Kidney glomerular epithelial cell (primary cell): ENCODE measurements at places on chromosomes 2 and 18.
A peak's percentile ranks its signal among the peaks of the same experiment; 100 is the strongest.

DNA sequence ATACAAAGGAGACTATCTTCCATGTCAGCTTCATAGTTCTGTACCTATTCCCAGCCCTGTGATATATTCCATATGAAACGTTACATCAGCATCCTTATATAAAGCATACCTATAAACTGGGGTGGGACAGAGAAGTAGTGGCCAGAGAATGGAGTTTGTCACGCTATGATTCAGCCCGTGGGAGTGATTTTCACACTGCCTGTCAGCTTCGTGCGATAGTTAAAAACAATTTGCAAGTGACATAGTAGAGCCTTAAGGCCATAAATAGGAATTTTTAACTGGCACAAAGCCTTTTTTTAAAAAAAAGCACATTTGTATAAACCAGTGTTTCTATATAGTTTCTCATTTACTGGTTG is 30.2 kb downstream of the PKP4 start:
- DNase-seq: peak; percentile 23

DNA sequence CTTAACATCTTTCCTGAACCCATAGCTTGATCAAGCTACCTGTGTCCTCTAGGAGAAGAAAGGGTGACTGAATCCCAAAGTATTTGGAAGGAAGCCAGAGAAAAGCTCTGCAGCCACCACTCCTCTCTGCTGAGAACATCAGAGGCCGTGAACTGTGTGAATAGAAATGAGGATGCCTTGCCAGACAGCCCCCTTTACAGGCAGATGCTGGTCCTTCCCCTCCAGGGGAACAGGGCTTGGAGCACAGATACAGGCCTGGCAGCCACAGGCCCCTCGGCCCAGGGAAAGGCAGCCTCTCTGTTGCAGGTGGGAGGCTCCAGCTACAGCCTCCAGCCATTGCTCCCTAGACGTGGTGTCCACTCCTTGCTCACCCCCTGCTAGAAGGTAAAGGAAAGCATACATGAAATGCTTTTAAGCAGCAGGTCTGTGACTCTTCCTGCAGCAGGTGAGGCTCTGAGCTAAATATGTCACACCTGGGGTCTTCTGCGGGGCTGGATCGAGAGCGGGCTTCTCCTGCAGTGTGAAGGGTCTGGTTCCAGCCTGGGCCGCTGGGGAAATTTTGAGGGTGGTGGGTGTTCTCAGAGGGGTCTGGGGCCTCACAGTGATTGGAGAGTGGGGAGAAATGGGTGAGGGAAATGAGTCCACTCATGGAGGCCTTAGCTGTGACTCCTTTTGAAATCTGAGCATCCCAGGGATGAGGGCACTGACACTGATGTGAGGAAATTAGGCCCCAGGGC is 234.0 kb downstream of the KLHL29 start:
- no peak for DNase-seq

DNA sequence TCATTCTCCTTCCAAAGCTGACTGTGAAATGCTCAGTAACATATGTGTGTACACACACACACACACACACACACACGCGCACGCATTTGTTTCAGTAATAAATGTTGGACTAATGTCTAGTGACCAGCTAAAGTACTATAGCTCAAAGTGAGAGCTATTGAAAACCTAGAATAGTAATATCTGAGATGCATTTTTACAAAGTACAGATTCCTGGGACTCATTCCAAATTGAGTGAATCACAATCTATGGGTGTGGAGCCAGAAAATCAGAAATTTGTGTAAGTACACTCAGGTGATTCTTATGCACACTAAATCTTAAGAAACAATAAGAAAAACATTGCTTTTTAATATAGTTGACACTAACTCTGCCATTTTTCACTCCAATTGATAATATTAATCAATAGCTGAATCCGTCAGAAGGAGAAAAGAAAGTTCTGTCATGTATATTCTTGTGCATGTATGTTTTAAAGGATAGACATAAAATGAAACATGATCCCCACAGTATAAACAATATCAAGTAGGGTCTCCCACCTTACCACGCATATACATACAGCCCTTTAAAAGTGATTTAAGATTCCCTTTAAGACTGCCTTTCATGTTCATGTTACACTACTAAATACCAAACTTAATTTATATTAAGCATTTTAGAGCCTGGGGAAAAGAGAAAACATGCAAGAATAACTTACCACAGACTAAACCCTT is 123.5 kb downstream of the ATAD2B start:
- DNase-seq: no peak

GRCh38 chr2:118698564-118698963 is 148.9 kb downstream of the EN1 start:
- no peak for DNase-seq

GRCh38 chr2:101361121-101361520 is 26.2 kb downstream of the CREG2 start:
- DNase-seq: no peak

- DNase-seq: no peak
Observed at GRCh38 chr2:24908461-24908901, 11.6 kb downstream of the ADCY3 start.

DNA sequence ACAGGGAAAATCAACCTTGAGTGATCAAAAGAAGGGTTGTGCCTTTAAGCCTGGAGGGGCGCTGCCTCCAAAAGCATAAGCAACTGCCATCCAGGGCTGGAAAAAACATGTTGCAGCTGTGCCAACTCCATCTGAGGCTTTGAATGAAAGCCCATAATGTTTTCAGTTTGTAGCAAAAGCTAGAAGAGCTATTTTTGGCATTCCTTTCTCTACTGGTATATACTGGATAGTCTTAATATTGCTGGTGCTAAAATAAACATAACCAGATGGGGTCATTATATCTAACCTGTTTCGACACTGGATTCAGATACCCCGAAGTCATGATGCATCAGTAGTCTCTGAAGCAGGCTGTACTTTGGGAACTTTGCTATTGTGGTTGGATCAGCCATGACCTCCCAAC is 25.1 kb downstream of the ANXA4 start:
- DNase-seq: no peak

DNA sequence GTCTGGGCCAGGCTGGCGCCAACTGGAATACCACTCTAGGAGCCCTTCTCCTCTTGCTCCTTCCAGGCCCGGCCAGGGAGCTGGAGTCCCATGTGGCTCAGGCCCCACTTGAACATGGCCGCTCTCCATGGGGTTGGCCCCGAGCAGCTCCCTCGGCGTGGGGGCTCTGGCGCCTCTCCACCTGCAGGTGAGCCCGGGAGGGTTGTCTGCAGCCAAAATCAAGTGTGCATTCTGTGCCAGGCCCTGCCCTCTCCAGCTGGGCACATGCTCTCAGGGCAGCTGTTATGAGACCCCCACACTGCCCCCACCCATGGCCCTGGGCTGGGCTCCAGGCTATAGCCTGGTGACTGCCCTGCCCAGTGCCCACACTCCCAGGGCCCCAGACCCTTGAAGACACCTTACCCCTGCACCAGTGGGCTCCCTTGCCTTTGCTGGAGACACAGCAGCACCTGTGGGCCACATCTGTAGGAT is 45.8 kb upstream of the HS6ST1 start:
- DNase-seq: no peak

- no peak for DNase-seq
Observed at GRCh38 chr2:188884517-188884916, 89.7 kb upstream of the COL3A1 start.

- DNase-seq: peak; percentile 25
Observed at GRCh38 chr2:151071382-151071781, 190.3 kb downstream of the RBM43 start.

GRCh38 chr2:216727346-216728122 is 32.2 kb upstream of the IGFBP5 start:
- DNase-seq: no peak

- DNase-seq: no peak
Observed at GRCh38 chr18:76658627-76659026, 163.6 kb upstream of the ZNF516 start.

DNA sequence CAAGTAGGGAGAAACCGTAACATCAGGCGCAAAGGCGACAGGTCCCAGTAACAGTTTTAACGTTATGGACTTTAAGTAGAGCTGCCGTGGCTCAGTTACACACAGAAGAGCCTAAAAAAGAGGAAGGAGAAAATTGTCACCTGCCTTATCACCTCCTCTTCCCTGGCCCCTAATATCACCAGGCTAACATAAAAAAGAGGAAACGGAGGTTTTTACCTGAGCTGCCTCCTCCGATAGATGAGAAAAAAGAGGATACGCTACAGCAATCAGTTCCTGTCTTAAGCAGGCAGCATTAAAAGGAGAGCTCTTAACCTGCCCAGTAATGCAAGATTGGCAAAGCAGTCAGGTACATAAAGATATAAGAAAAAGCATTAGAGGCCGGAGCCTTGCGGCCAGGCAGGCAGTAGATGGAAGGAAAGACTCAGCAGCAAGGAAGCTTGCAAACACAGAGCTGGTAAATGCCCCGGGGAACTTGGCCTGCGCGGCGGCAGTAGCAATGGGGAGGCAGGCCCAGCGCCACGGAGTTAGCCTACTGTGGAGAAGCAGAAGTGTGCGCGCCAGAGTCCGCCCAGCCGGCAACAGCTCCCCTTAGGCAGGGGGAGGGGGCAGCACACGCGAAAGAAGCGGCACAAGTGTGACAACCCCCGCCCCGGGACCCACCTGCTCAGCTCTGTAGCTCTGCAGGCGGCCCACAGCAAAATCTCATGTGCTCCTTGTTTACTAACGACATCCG is 116.3 kb upstream of the SCN7A start:
- DNase-seq: no peak

- DNase-seq: no peak
Observed at GRCh38 chr2:46966576-46966975, 51.0 kb upstream of the MCFD2 start.
